ENCODE measurements at places on chromosomes 7 and 10.

- no peak for DNase-seq
Observed at GRCh38 chr7:11835260-11835659, 3.3 kb upstream of the THSD7A start.

DNA sequence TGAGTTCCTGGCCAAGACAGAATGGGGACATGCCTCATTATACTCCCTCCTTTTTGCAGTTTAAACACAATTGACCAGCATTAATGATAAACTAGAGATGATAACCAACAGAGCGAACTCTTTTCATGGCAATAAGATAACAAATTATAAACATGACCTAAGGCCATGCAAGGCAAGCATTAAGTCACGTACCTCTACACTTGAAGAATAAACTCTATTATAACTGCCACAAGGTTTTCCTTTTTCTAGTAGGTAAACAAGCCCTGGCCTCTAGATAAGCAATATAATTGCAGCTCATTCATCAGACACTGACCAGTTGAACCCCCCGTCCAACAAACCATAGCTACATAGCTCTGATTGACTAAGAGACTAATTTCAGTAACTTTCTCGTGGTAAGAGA lies 767.0 kb downstream of the GRM8 start:
- DNase-seq, result no peak

- DNase-seq, result no peak
Observed at GRCh38 chr7:130845581-130846085, 111.6 kb upstream of the KLF14 start.

DNA sequence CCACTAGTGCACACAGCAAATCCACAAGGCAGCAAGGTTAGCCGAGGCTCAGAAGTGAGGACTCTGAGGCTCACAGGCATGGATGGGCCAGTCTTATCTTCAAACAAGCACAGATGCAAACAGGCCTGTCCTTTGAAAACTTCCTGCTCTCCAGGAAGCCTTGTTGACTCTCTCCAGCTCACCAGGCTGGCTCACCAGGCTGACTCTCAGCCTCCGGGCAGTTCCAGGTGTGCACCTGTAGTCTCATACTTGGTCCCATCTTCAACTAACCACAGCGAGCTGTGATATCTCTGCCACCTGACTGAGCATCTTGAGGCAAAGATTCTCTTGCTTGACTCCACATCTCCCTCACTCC lies 173.9 kb upstream of the ZMIZ1 start:
- no peak for DNase-seq

DNA sequence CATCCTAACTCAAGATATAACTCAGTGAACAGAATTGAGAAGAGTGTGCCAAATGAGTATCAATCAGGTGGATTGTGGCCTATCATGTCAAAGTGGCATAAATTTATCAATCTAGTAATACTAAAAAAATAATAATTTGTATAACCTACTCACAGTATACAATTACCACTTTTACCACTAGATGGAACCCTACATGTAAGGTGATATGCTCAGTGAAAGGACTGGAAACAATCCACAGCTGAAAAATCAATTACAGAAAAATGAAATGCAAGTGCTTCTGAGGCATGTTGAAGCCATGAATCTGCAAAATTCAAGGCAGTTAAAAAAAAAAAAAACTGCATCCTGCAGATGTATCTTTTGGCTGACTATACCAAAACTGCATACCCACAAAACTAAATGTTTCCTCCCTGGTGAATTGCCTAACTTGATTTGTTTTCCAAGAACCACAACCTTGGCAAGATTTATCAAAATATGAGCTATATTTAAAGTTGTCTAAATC lies 13.9 kb downstream of the ARHGAP19 start:
- peak; percentile 61 for DNase-seq

DNA sequence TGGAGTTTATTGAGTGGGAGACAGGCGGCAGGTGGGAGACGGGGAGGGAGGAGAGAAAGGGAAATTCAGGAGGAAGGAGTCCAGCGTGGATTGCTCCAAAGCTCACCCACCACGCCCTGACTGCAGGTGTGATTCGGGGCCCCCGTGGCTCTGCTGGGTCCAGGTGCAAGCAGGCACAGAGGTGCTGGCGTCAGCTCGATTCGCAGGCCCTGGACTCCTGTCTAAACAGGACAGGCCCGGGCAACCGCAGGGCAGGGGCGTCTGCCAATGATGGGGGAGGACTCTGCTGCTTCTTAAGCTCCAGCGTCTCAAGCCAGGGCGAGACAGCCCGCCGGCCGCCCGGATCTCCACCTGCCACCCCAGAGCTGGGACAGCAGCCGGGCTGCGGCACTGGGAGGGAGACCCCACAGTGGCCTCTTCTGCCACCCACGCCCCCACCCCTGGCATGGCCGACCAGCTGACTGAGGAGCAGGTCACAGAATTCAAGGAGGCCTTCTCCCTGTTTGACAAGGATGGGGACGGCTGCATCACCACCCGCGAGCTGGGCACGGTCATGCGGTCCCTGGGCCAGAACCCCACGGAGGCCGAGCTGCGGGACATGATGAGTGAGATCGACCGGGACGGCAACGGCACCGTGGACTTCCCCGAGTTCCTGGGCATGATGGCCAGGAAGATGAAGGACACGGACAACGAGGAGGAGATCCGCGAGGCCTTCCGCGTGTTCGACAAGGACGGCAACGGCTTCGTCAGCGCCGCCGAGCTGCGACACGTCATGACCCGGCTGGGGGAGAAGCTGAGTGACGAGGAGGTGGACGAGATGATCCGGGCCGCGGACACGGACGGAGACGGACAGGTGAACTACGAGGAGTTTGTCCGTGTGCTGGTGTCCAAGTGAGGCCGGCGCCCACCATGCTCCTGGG lies at the start of gene CALML3:
TSS of gene CALML3 (plus strand) at position 321 of the 920 bp plus-strand sequence. CDS start at position 446, 125 bp downstream.
- DNase-seq, result no peak

DNA sequence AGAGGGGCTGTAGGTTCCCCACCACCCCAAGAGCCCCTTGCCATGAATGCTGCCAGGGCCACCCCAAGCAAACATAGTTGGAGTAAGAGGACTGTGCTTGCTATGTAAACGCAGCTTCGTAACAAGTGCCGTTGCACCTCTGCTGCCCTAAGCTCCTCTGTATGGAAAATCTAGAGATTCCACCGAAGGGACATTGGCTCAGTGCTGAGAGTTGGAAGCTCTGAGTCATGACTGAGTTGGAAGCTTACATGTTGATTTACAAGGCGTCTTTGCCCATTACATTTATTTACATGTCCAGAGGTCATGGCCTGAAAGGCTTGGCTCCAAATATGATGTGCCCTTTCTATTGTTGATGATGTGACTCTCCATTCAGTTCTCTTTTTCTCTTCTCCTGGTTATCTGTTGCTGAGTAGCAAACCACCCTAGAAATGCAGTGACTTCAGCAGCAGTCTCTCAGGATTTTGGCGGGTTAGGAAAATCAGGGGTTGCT lies 233.1 kb upstream of the TCF7L2 start:
- no peak for DNase-seq

DNA sequence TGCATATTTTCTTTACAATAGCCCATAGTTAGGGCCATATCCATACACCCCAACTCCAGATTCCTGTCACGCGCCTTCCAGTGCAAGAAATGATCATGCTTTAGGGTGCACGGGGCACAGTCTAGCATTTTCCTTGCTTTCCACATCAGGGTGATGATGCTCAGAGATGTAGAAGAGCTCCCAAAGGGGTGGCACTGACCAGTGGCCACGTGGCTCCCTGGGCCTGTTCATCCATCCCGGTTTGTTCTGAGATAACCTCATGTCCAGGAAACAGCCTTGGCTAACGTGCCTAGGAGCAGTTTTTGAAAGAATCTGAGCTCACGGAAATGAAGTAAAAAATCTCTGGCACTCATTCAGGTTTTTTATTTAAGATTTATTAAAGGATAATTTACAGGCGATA lies 139.3 kb downstream of the GALNT17 start:
- DNase-seq, result no peak

DNA sequence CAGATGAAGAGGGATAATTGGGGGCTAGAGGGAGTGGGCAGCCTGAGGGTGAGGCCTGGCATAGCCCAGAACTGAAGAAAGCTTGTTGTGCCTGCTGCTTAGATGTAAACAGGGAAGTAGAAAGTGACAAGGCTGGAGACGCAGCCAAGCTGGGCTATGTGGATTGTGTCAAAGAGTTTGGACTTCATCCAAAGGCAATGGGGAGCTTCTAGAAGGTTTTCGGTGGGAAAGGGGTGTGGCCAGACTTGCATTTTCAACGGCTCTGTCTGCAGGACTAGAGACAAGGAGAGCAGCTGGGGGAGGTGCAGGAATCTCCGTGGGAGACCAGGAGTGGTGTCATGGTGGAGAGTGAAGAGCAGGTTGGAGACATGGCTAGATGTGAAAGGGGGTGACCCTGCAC lies 48.8 kb downstream of the GOLGA7B start:
- no peak for DNase-seq

- no peak for DNase-seq
Observed at GRCh38 chr10:103427866-103428265, 24.3 kb downstream of the CALHM2 start.

GRCh38 chr10:131663351-131663750 lies 237.5 kb upstream of the PPP2R2D start:
- DNase-seq, result no peak

GRCh38 chr7:35820858-35821257 lies 20.0 kb downstream of the SEPTIN7 start:
- DNase-seq, result no peak

DNA sequence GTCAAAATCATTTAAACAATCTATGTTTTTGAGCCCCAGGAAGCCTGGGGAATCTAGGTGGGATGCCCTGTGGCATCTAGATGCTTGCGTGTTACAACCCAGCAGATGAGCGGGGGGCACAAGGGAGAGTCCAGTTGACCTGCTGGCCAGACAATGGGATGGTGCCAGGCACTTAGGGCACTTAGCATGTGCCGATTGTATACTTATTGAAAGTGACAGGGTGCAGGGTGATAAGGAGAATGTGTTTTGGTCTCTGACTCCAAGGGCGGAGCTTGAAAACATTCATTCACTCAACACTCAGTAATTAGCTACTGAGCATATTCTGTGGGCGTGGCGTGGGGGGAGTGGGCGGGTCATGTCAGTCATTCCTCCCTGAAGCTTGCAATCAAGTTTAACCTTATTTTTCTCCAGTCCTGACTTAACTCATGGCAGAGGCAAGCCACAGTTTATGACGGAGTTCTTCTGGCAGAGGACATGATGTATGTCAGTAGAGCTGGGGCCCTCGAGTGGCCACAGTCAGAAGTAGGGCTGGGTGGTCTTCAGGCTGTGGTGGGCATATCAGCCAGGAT lies 115.1 kb downstream of the PRKCQ start:
- DNase-seq, result no peak

DNA sequence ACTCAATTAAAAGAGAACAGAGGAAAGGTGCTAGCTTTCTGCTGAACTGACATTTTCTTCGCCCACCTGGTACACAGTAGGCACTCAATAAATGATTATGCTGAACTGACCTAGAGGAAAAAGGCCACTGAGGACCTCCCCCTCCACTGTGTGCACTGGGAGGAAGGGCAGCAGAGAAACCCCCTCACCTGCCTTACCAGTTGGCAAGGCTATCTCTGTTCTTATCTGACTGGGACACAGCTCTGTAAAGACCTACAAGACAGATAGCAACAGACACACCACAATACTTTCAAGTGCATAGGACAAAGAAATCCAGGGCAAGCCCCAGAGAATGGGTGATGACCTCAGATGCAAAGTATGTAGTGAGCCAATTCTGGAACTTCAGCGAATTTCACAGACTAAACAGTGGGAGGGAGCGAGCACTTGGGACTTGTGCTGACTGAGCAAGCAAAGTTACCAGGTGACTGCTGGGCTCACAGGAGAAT lies 30.4 kb downstream of the PDLIM1 start:
- DNase-seq, result no peak

DNA sequence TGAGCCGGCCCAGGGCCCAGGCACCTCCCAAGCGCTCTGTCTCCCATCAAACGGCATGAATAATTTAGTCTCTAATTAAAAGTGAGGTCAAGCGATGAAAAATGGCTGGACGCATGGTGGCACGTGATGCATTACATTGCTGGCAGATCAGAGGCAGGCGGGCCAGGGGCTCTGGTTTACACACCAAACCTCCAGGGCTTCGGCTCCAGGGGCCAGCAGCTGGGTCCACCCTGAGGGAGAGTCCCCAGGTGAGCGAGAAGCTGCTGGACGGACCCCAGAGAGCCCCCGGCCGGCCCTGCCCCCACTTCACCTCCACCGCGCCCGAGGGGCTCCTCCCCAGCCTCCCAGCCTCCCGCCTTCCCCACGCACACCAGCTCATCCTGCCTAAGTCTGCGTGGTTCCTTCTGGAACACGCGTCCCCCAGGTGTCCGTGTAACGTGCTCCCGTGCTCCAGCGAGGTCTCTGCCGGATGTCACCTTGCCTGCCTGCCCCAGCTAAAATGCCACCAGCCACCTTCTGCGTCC lies 23.2 kb downstream of the UNCX start:
- DNase-seq, result no peak

- no peak for DNase-seq
Observed at GRCh38 chr10:108902619-108903285, 1020.6 kb downstream of the XPNPEP1 start.

GRCh38 chr7:148142660-148143248 lies 447.8 kb upstream of the C7orf33 start:
- peak; percentile 24 for DNase-seq

- DNase-seq, result no peak
Observed at GRCh38 chr10:10007957-10008356, 1009.7 kb upstream of the CELF2 start.
